Endothelial cell of umbilical vein (primary cell): ENCODE measurements at places on chromosomes 11 and 22. TPM values are rescaled to one million over a fixed set of nuclear protein-coding genes. Genes with fewer than 3 reads are reported as not detected.

KRTAP5-8 gene
- not detected in 2 replicates for total RNA-seq

- H3K27ac ChIP-seq: no peak overlapping the region
- H3K36me3 ChIP-seq: no peaks in the 10 kb centered on the region
- no peaks in the 10 kb centered on the region for H3K27me3 ChIP-seq
- H3K4me1 ChIP-seq: no peaks in the 10 kb centered on the region
- no peak overlapping the region for H3K4me3 ChIP-seq
These were observed 142.8 kb upstream of the PLET1 start for GRCh38 chr11:112403432-112403831.

DNA sequence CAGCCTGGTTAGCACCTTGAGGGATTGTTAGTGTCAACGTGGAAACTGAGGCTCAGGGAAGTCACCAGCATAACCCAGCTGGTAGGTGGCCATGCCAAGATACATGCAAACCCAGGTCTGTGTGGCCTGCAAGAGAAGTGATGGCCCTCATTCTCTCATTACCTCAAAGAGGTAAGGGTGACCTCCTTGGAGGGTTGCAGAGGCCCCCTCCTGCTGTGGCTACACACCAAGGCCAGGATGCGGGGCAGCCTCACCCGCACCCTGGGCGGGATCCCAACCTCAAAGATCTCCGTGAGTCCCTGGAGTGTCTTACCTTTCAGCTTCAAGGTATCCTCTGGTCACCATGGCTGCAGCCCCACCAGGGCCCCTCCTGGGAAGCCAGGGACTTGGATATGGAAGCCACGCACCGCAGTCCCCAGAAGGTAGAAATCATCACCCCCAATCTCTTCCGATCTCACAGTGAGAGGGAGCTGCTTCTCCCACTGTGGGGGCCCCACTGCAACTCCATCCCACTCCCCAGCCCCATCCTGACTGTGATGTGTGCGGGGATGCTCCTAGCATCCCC, 95.4 kb downstream of the MORC2 start:
- H3K4me1 ChIP-seq: peaks cover 7% of the 10 kb centered on the region
- H3K27ac ChIP-seq: no peak overlapping the region
- no peak for DNase-seq
- H3K36me3 ChIP-seq: no peaks in the 10 kb centered on the region
- no peaks in the 10 kb centered on the region for H3K27me3 ChIP-seq

GRCh38 chr11:14435717-14436512, 63.7 kb downstream of the COPB1 start:
- no peaks in the 10 kb centered on the region for H3K36me3 ChIP-seq
- no peaks in the 10 kb centered on the region for H3K4me1 ChIP-seq
- no peak overlapping the region for H3K27ac ChIP-seq
- no peaks in the 10 kb centered on the region for H3K27me3 ChIP-seq

DNA sequence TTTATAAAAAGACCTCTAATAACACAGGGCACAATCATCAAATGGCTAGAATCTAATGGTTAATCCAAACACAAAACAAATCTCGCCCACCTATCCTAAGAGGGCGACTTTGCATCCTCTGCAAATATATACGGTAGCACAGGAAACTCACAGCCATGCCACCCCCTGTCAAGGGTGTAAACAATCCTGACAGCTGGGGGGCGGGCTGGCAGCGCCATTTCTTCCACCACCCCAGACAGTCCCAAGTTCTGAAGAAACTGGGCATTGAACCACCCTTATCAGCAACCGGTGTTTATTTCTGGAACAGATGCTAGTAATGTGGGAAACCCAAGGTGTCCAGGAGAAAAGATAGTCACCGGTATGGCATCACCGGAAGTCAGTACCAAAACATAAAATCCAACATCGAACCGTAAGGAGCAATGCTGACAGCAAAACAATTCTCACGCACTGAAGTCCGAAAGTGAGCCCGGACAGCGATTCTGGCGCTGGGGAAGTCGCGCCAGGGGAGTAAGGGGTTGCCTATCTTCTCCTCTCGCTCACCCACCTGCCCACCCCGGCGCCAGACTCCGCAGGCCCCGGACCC, 825 bp downstream of the FBXO3 start:
- H3K27me3 ChIP-seq: peaks cover 14% of the 10 kb centered on the region
- H3K36me3 ChIP-seq: no peaks in the 10 kb centered on the region
- DNase-seq: peak; percentile 40
- H3K4me3 ChIP-seq: peak overlapping the region; percentile 62
- H3K27ac ChIP-seq: no peak overlapping the region
- peaks cover 12% of the 10 kb centered on the region for H3K4me1 ChIP-seq

SCGB1D2 gene
- total RNA-seq: not detected in 2 replicates

SEPTIN5 gene
- total RNA-seq: 31.1 and 33.5 TPM in 2 replicates

- DNase-seq: no peak
- no peaks in the 10 kb centered on the region for H3K36me3 ChIP-seq
- H3K27ac ChIP-seq: no peak overlapping the region
- no peaks in the 10 kb centered on the region for H3K27me3 ChIP-seq
These were observed 3.1 kb upstream of the TMEM109 start for GRCh38 chr11:60910711-60911380.
